ENCODE measurements at places on chromosomes 11 and 22.

DNA sequence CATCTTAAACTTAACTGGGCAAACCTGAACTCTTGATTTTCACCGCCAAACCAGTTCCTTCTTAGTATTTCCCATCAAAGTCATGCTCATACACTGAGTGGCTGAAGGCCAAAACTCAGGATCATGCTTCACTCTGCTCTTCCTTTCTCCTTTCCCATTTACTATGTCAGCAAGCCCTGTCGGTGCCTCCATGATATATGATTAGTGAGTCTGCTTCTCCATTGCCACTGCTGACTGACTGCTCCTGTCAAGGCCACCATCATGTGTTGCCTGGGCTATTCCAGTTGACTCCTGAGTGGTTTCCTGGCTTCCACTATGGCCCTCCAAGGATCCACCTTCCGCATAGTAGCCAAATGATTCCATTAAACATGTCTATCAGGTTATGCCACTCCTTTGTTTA, 42.8 kb upstream of the AMPD3 start:
- DNase-seq: no peak

GRCh38 chr11:35234460-35235156, 95.6 kb downstream of the CD44 start:
- DNase-seq: no peak

DNA sequence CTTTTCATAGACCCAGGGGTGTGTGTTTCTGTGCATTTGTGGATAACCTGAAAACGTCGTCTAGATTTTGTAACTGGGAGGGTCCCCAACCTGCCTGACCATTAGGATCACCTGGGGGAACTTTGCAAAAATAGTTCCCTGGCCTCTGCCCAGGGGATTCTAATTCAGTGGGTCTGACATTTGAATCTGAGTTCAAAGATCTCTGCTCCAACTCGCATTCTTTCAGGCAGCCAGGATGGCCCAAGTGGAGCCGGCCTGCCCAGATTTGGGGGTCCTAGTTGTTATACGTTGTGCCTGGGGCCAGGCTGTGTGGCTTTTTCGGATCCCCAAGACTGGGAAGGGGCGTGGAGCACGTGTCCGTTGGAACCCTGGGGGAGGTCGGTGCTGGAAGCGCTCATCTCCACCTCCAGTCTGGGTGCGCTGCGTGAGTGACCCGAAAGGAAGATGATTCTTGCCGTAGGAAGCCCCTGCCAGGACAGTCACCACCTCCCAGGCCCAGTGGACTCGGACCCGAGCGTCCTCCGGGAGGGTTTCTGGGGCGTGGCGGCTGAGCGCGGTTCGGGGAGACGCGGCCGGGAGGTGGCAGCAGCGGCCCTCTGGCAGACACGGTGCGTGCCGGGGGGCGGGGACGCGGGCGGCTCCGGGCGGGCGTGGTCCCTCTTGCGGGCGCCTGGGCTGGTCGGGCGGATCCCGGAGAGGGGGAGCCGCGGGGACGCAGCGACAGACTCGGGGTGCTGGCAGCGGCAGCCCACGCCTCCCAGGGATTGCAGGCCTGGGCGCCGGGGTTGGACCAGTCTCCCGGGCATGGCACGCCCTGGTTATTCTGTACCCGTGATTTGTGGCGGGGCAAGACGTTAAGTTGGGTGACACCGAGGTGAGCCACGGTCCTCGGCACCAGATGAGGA, 29.2 kb upstream of the PLET1 start:
- DNase-seq: peak; percentile 78

DNA sequence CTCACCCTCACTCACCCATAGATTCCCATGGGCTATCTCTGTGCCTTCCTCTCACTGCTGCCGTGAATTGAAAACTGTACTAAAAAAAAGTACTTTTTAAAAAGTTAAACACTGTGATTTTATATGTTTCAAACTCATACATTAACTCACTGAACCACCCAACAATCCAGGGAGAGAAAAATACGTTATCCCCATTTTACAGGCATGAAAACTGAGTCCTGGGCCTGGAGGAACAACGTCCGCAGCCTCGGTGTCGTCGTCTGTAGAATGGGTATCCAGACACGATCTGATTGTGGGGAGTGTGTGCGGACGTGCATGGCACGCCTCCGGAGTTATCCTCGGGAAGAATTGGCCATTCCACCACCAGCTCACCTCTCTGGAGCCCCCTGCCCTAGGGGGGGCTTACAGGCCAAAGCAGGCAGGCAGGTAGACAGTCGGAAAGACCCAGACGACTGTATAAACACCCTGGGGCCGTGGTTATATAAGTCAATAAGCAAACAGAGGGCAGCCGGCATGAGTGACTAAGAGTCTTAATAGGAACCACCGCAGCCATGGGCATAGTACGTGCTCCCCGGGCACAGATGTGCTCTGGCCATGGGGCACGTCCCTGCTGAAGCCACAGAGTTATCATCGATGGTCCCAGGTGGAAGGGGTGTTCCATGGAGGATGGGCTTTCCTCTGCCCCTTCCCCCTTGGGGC, 7.1 kb upstream of the PDGFB start:
- no peak for DNase-seq

- DNase-seq: peak; percentile 50
Measured at GRCh38 chr22:44664149-44664548, 37.9 kb upstream of the PRR5 start.

DNA sequence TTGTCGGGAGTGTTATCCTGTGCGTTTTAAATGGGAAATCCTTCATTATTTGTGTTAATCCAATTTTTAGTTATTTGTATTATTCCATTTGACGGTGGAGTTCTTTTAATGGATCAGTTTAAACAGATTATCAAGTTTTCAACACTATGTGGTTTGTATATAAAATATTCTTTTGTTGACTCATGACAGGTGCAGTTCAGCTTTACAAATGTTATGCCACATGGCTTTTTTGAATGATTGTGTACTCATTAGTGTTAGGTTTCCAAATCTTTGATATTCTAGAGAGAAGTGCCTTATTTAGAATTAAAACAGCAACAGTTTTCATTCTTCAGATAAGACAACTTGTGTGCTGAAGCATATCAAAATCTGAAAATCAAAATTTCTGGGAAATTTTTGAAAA, 2.4 kb downstream of the JAM3 start:
- DNase-seq: no peak

- DNase-seq: no peak
Measured at GRCh38 chr11:2990617-2991451, 1.3 kb downstream of the NAP1L4 start.

- DNase-seq: no peak
Measured at GRCh38 chr22:24407884-24408283, 19.5 kb upstream of the ADORA2A start.

DNA sequence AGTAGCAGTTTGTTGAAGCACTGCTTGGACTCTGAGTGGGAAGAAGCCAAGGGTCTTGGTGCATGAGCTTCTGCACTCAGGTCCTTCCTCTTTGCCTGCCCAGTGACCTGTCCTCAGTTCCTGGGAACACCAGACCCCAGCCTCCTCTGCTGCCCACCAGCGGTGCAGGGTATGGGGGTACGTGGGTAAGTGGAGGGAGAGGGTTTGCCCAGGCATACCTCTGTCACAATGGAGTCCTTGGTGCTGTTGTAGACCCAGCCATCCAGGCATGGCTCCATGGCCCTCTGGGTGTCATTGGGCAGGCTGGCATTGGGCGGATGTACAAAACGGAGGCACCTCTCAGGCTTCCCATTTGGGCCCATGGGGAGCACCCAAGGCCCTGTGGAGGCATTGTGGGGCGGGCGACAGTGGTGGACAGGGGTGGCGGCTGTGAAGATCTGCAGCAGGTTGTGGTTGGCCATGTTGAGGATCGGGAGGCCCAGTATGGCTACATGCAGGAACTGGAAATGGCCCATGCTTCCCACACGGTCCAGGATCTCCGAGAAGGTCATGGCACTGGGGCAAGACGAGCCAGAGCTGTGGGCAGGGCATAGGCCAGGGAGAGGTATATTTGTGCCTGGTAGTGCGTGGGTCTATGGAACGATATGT, 1.1 kb downstream of the SLC22A8 start:
- no peak for DNase-seq

DNA sequence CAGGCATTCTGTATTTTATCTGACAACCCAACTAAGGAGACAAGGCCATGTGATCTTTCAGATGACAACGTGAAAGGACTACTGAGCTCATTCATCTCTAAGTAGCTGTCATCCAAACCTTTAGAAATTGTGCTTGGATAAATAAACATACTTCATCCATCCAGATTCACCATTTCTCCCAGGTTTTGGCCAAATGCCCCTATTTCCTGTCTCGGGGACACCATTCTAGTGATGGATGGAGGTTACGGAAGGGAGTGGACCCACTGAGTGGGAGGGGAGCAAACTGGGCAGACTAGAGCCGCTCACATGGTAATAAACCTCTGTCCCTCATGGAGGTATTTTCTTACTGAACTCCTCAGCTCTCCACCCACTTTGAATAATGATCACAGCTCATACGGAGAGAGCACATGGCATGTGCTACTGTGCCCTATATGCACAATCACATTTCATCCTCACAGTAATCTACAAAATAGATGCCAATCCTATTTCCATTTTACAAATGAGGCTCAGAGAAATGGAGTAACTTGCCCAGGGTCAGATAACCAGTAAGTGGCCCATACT, 114.4 kb downstream of the SLC1A2 start:
- DNase-seq: no peak

DNA sequence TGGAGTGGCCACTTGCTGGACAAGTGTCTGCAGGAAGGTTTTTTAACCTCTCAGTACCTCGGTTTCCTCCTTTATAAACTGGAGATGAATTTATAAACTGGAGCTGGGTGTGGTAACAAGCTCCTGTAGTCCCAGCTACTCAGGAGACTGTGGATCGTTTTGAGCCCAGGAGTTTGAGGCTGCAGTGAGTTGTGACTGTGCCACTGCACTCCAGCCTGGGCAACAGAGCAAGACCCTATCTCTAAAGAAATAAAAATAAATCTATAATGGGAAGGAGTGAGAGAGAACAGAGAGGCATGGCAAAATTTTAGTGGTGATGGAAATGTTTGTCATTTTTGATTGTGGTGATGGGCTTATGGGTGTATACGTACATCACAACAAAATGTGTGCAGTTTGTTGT, 1.4 kb upstream of the PDGFB start:
- DNase-seq: no peak
